ENCODE measurements at places on chromosomes 4 and X. TPM values are rescaled to one million over a fixed set of nuclear protein-coding genes. Genes with fewer than 3 reads are reported as not detected.

The DBET gene
- not detected for total RNA-seq

The STATH gene
- total RNA-seq = not detected

The CSAG1 gene
- total RNA-seq = not detected

The CENPVL3 gene
- not detected for total RNA-seq

The NOCT gene
- total RNA-seq = 17.2 TPM

The SSX3 gene
- total RNA-seq = not detected

The MAGEC3 gene
- not detected for total RNA-seq

The TAPT1 gene
- 7.3 TPM for total RNA-seq

The WAS gene
- total RNA-seq = 0.13 TPM

The HMX1 gene
- not detected for total RNA-seq

The MAB21L2 gene
- 0.20 TPM for total RNA-seq

The GPC3 gene
- total RNA-seq = not detected

The L1CAM gene
- total RNA-seq = 0.05 TPM

The PRR32 gene
- not detected for total RNA-seq

The PORCN gene
- 12.7 TPM for total RNA-seq

The TECRL gene
- not detected for total RNA-seq

The SLC2A9 gene
- 2.5 TPM for total RNA-seq

The NPNT gene
- 0.59 TPM for total RNA-seq

The COX7B2 gene
- not detected for total RNA-seq

The CLIC2 gene
- 9.5 TPM for total RNA-seq

The ATOH1 gene
- total RNA-seq = not detected

The SLC16A2 gene
- 0.39 TPM for total RNA-seq

The ZNF185 gene
- 43.6 TPM for total RNA-seq

The RPS6KA6 gene
- 0.15 TPM for total RNA-seq

The AADAT gene
- 1.1 TPM for total RNA-seq

The HPRT1 gene
- total RNA-seq = 20.7 TPM

The ODAM gene
- not detected for total RNA-seq

The ZCCHC12 gene
- total RNA-seq = not detected

The ACE2 gene
- not detected for total RNA-seq

The ANXA3 gene
- total RNA-seq = 248 TPM

The WDR1 gene
- total RNA-seq = 496 TPM

The FAM184B gene
- not detected for total RNA-seq

The KLF8 gene
- 1.4 TPM for total RNA-seq

The GRID2 gene
- total RNA-seq = not detected

The SMAD1 gene
- 78.1 TPM for total RNA-seq

The PRSS12 gene
- 5.1 TPM for total RNA-seq

The S100G gene
- total RNA-seq = not detected

The STAP1 gene
- not detected for total RNA-seq

The SPIN2A gene
- total RNA-seq = not detected

The GPR119 gene
- not detected for total RNA-seq

The MTMR8 gene
- 0.05 TPM for total RNA-seq

The ATP8A1 gene
- 4.0 TPM for total RNA-seq

The CLCN4 gene
- 5.4 TPM for total RNA-seq

The SMPX gene
- not detected for total RNA-seq

The SFRP2 gene
- total RNA-seq = not detected

The SLC4A4 gene
- total RNA-seq = under 0.01 TPM

All from mammary microvascular endothelial cell (primary cell).